SW480 (cell line): ENCODE measurements at places on chromosomes 5 and 9.

DNA sequence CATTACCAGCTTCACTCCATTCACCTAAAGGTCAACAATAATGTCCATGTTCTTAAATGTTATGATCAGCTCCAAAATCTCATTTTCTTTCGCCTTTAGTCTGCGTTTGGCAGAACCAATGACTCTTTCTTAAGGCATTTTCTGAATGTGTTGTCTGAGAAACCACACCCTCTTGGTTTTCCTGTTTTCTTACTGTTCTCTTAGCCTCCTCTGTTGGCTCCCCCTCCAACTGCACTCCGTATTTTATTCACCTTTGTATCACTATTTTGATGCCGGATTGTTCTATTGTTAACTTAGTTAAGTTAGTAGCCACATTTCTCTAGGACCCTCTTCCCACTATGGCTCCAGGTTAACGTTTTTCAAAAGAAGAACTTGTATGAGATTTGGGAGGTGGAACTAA, 185.6 kb downstream of the DMAC1 start:
- DNase-seq: no peak

DNA sequence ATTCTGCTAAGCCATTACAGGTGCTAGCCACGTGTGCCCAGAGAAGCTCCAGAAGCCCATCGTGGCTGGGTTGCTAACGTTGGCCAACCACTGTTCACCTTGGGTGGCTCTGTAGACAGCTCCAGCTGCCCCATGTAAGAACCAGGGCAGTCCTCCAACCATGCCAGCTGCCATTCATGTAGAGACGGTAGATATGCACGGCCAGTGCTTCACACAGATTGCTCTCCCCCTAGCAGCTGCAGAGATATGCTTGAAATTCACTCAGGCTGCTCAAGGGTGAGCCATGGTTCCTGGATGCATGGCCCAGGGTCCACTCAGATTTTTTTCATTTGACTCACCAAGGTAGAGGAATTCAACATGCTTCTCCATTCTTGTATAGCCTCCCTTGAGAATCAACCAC, 31.0 kb downstream of the GADD45G start:
- peak; percentile 41 for DNase-seq

- DNase-seq: peak; percentile 70
Measured at GRCh38 chr9:114694146-114694545, 12.2 kb upstream of the TEX48 start.

GRCh38 chr5:141850244-141850768, 27.9 kb downstream of the PCDH1 start:
- peak; percentile 48 for DNase-seq

DNA sequence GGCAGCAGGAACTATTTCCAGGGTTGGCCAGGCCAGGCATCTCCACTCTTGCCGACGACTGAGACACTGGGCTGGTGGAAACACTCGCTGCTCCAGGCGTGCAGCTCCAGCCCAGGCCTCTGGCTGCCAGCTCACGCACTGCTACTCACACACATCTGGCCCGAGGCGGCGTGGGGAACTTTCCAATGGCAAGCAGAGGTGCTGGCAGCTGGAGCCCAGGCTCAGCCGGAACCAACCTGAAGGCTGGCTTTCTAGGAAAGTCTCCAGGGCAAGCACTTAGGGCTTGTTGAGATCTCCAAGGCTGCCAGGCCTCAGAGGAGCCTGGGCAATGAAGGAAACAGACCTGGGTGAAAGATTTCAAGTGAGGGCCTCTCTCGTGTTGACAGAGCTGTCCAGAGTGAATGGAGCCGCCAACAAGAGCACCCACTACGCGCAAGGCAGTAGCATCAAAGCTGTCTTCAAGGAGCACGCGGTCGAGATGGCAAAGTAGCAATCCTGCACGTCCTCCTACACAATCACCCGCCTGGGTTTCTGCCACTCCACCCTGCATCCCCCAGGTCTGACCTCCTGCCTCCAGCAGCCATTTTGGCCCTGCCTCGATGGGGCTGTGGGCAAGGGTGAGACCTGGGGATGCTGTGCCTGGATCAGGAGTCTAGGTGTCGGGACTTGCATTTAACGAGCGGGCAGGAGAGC, 14.4 kb downstream of the SH3PXD2B start:
- no peak for DNase-seq

DNA sequence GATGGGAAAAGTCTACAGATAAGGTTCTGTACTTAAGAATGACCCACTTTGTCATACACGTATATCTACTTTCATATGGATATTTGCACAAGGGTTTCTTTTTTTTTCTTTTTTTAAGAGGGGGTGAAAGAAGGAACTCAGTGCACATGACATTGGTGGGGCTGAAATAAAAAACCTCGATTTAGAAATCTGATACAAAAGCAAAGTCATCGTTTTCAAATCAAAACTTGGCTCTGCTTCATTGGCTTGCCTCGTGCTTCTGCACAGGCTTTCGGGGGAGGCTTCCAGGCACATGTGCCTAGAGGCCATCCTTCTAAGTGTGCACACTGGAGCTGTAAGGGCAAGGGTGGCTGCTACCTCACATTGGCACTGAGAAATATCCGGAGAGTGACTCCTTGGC, 31.1 kb downstream of the PTTG1 start:
- DNase-seq: no peak

- no peak for DNase-seq
Measured at GRCh38 chr9:20504930-20505329, 117.4 kb downstream of the MLLT3 start.

DNA sequence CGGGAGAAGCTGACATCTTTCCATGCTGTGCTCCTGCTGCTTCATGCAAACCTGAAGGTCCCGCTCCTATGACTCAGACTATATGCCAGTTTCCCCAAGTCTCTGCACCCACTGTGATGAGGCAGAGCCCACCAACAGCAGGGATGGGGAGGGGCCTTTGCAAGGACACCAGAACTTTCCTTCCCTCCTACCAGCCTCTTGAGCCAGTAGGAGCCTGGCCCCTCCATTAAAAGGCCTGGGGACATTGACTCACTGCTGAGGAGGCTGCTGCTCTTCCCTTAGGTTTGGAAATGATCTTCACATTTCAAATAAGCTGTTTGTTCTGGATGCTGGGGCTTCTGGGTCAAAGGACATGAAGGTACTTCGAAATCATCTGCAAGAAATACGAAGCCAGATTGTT, 26.1 kb upstream of the CTSL start:
- DNase-seq: no peak

GRCh38 chr5:179194201-179194910, 134.2 kb downstream of the ZNF354C start:
- DNase-seq: no peak

DNA sequence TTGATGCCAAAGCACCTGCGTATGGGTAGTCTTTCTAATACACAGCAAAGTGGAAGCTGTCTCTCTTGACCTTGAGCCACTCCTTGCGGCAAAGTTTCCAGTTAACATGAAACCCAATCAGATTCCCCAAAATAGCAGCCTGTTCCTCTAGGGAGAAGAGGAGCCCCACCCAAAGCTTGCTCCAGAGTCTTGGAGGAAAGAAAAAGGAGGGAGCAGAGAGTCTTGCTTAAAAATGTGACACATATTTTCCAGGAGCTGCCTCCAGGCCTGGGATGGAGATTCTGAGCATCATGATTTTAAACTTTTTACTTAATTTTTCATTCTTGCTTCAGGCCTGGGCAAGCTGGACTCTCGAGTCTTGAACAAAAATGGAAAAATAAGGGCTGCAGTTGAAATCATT, 223.5 kb upstream of the TNC start:
- no peak for DNase-seq

DNA sequence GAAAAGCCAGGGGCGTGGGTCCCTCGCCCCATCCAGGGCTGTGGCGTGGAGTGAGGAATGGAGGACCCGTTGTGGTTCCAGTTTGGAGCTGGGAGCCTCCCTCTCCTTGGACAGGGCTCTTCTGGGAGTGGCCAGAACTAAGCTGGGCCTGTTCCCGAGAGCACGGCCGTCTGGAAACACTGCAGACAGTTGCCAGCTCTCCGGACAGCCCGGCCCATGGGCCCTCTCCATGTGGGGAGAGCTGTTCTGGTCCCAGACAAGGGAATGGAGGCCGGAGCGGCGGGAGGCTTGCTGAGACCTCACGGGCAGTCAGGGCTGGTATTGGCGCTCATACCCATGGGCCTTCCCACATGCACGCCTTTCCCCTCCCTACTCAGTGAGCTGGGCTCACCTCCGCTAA, 45.2 kb upstream of the FCN2 start:
- DNase-seq: no peak

DNA sequence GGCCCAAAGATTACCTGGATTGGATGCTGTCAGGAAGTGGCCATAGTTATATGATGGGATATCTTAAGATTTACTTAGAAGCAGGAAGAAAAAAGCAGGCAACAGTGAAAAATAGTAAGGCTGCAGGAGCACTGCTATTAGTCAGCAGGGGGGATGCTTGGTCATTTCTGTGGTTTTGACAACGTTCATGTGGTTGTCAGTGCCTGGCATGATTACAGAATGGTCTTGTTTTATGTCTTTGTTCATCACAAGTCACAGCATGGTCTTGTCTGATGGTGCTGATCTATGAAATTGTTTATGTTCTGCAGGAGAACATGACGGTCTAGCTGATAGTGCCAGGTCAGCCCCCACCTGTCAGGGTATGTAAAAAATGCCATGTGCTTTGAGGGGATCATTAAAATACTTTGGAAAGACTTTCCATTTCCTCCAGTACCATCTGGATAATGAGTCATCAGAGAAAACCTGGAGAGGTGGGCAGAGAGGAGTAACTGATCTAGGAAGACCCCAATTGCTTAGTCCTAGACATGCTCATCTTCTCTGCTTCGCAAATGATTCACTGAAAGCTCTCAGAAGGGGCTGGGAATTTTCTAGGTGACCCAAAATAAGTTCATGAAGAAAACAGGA, 48.5 kb downstream of the PLGRKT start:
- peak; percentile 58 for DNase-seq

DNA sequence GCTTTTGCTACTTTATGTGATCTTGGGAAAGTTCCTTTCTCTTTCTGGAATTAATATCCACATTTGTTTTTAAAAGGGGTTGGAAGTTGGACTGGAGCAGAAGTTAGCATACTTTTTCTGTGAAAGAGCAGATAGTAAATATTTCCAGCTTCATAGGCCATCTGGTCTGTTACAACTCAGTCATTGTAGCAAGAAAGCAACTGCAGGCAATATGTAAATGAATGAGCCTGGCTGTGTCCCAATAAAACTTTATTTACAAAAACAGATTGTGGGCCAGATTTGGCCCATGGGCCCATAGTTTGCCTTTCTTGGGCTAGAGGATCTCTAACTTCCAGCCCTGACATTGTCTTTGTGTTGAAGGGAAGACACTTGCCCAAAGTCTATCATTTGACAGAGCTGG, 104.4 kb downstream of the ACTL7B start:
- no peak for DNase-seq

GRCh38 chr5:40587376-40587775, 92.3 kb upstream of the PTGER4 start:
- DNase-seq: no peak

DNA sequence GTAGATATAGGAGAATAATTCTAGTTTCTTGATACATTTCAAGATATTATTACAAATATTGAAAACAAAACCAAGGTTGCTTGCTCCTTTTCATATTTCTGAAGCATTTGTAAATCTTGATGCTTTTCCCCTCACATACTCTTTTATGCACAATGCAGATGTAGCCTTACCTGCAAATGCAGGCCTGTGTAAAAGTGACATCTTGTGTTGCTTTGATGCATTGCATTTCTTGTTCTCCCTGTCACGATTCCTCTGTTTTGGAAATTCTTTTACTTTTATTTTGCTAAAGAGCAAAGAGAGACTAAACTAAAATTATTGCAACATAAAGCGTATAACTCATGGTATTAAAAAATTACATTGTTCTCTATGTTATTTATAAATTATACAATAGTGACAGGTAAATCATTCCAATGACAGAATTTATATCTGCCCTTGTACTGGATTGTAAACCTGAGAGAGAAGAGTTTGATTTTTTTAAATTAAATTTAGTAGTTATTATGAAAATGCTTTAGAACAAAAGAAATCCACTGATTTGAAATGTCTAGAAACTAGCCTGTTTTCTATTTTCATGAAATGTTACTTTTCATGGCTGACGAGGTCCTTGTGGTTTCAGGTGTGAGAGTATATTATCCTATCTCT, 970.0 kb downstream of the MAT2B start:
- peak; percentile 42 for DNase-seq

GRCh38 chr9:19513671-19514275, 105.0 kb downstream of the ACER2 start:
- no peak for DNase-seq

DNA sequence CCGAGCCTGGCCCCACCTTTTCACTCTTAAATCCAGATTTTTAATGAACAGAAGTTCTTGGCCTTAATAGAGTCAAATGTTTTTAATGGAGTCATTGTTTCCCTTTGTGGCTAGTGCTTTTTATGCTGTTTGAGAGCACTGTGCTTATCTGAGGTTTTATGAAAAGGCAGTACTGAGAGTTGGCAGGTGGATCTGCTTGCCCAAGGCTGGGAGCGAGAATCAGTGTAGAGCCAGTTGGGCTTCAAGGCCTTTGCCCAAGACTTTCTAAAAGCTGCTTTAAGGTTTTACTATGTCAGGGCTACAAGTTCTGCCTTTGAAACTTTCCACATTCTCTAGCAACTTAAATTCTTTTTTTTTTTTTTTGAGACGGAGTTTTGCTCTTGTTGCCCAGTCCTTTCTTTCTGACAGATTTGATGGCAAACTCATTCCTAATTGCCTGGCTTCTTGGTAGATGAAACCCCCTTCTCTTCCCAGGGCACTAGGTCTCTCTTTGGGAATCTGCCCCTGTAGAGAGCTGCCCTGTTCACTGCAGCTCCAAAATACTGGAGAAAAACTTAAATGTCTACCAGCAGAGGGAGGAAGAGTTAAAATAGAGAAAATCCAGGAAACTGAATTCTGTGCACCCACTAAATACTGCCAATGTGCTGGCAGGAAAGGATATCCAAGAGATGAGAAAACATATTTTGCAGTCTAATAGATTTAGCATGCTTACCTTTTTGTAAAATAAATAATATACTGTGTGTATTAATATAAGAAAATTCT, 36.9 kb upstream of the CDK20 start:
- no peak for DNase-seq

DNA sequence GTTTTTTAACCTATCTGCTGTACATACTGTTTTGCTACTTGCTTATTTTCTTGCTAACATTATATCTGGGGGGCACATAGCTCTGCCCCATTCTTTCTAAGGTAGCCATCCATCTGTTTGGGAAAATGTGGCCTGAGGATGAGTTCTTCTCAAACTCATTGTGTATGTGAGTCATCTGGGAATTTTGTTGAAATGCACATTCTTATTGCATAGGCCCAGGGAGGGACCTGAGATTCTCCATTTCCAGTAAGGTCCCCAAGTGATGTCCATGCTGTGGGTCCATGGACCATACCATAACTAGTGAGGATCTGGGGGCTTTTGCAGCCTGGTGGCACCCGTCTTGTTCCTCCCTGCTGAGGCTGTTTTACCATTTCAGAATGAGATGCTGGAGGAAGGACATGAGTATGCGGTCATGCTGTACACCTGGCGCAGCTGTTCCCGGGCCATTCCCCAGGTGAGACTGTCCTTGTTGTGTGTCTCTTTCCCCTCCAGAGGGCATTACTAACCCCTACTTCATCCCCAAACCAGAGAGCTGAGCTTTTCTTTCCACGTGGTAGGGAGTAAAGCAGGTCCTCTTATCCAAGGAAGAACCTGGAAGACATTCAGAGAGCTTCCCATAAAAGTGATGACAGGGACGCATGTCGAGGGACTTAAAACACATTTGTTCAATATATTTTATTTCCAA, 28.6 kb downstream of the CYFIP2 start:
- peak; percentile 14 for DNase-seq

GRCh38 chr5:157473383-157474320, 13.6 kb downstream of the NIPAL4 start:
- DNase-seq: no peak

- no peak for DNase-seq
Measured at GRCh38 chr5:142863856-142864255, 93.7 kb downstream of the ARHGAP26 start.
